ENCODE measurements at places on chromosomes 6 and 20.

- no peak for DNase-seq
These were observed 517.0 kb upstream of the NRSN1 start for GRCh38 chr6:23608931-23609435.

- no peak for DNase-seq
These were observed 110.6 kb downstream of the ARID1B start for GRCh38 chr6:156887623-156888269.

DNA sequence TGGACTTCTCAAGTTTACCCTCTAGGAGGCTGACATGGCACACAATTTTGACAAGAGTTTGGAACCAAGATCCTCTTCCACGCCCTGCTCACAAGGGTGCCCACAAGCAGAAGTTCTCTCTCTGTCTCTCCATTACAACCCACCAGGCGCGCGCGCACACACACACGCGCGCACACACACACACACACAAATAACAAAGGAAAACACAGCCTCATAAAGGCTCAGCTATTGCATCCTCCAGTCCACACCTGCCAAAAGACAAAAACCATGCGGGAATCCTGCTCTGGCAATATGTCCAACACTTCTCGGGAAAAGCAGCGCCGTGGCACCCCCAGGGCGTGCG, 870 bp downstream of the PAK5 start:
- no peak for DNase-seq

DNA sequence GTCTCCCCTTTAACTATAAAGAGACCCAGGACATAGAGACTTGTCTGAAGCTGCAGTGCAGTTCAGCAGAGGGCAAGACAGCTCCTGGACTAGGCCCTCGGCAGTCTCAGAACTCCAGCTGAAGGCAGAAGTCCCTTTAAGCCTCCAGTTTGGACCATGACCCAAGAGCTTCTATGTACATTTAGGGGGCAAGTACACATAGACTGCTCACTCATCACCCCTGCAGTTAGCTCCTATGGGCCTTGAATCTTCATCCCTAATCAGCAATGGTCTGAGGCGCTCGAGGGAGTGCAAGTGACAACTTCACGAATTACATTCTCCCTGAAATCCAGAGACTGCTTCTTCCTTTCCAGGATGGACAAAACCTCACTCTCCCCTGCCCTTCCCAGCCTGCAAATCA, 47.4 kb downstream of the KCNK5 start:
- DNase-seq, result no peak

DNA sequence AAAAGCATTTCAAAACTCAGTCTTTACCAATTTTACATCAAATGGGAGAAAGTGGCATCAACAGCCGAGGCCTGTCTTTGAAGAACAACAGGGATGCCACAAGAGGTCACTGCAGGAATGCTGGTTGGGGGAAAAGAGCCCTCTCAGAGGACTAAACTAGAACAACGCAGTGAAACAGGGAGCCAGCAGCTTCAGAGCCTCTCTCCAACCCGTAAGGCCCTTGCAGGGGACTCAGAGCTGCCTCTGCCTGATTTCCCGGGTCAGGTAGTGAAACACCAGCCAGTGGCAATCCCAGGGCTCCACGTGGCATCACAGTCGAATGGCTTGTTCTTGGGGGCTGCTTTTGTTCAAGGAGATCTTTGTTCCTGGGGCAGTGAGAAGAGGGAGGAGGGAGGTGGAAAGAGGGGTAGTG, 55.0 kb upstream of the KCNK16 start:
- no peak for DNase-seq

DNA sequence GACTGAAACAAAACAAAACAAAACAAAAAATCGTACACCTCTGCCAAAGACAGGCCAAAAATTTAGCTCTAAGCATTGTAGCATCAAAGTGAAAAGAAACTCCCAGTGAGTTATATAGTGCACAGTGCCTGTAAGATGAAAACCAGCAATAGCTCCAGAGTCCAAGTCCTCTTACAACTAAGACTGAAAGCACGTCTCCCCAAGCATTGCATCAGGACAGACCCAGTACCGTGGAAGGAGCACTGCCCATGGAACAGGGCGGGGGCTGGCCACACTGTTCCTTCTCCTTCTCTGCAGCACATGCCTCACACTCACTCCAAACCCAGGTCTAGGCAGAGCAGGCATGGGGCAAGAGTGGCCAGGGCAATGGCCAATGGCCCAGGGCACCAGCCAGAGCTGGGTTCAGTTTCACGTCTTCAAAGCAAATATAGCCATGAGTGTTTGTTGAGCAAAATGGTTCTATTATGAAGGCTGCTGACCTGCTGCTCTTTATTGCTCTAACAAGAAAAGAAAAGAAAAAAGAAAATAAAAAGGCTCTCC, 72.2 kb upstream of the PBOV1 start:
- DNase-seq, result no peak

GRCh38 chr6:41336824-41337223, 1.4 kb downstream of the NCR2 start:
- no peak for DNase-seq

DNA sequence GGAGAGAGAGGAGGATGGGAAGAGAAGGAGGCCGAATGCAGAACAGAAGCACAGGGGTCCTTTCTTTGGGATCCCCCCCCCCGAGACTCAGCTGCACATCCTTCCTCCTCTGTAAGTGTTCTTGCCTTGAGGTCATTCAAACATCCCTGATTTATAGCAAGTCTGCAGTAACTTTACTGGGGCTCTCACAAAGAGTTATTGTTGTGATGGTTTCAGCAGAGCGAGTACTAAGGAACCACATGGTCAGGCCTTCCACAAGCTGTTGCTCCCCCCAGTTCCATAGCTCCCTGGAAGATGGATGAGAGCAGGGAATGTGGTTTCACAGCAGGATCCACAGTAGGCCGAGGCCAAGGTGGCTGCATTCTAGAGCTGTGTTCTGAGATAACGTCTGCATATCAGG, 351.4 kb upstream of the CDH4 start:
- no peak for DNase-seq

DNA sequence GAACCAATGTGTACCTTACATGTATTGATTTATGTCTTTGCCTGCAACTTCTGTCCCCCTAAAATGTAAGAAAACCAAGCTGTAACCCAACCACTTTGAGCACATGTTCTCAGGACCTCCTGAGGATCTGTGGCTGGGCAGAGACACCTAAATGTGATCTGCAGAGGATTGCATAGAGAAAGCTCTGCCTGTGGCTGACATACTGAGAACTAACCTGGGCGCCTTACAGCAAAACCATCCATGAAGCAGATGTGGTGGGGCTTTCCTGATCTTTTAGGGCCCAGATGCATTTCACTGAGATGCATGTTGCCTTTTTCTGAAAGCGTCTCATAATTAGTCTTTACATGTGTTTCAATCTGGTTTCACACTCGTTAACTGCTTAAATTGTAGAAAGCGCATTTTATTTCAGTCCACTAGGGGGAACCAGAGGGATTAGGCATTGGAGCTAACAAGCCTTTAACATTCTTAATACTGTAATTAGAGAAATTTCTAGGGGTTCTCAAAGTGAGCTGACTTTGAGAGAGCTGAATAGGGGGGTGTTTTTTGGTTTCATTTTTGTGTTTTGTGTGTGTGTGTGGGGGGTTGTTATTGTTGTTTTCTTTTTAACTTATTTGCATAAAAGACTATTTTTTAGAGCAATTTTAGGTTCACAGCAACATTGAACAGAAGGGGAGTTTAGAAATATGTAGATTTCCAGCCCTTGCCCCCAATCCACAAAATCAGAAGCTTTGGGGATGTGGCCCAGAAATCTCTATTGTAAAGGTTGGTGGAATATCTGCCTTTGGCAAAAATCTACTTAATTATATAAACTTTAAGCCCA, 50.9 kb upstream of the FAM184A start:
- no peak for DNase-seq

- DNase-seq, result no peak
These were observed 409.3 kb upstream of the RUNX2 start for GRCh38 chr6:44918671-44919296.

DNA sequence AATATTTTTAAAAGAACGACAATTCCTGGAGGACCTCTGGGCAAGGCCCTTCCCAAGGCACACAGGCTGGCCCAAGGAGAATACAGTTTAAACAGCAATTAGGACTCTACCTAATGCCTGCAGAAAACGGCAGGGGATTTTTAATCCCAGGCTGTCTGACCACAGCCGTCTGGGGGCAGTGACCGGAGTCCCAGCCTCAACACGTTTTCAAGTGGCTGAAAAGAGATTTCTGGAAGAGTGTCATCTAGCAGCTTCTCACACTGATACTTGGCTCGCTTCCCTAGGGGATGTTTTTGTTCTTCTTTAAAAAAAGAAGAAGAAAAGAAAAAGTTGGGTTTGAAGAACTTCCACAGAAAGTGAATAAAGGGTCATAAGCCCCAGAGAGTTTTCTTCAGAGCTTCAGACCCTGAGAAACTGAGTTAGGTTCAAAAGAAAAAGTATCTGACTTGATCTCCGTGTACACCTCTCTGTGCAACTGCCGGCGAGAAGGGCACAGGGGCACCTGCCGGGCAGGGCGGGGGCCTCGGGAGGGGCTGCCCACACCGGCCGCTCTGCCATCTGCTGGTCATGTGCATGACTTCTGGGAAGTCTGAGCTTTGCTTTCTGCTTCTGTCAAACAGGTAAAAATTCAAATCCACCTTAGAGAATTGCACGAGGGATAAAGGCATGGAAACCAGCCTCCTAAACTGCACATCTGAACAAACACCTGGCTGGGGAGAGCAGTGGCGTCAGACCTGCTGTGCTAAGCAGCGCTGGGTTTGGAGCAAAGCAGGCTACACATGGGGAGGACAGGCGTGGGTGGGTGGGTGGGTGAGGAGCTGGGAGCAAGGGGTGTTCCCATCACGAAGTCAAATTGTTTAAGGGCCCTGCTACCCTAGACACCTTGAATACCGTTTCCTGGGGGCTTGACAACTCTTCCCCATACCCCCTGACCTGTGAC, 33.0 kb downstream of the RRBP1 start:
- peak; percentile 37 for DNase-seq

All from activated CD4-positive, alpha-beta T cell treated with anti-CD3 and anti-CD28 coated beads, Interleukin-2, amount 50 U/mL, for 48 hours (primary cell).